ENCODE measurements at places on chromosomes 1 and 21. TPM values are rescaled to one million over a fixed set of nuclear protein-coding genes. Genes with fewer than 3 reads are reported as not detected.

DNA sequence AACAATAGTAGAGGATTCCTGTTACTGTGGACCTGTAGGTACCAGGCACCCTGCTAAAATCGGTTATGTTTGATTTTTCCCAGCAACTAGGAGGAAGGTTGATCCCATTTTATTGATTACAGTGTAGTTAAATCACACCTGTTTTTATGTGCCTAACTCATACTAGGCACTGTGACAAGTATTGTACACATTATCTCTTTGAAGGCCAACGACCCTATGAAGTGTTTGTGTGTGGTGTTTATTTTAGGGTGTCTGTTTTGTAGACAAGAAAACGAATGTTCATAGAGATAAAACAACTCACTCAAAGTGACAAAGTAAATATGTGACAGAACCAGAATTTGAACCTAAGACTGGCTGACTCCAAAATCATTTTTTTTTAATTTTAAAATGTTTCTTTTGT lies 49.5 kb downstream of the FGGY start:
- DNase-seq, result no peak

DNA sequence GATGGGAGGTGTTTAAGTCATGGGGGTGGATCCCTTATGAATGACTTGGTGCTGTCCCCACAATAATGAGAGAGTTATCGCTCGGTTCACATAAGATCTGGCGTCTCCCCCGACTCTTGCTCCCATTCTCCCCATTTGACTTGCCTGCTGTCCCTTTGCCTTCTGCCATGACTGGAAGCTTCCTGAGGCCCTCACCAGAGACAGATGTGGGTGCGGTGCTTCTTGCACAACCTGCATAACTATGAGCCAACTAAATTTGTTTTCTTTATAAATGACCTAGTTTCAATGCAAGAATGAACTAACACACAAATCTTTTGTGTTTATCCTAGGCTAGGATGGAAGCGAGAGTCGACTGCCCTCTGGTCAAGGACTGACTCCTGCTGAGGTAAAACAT lies 31.2 kb upstream of the CDC14A start:
- DNase-seq, result no peak

DNA sequence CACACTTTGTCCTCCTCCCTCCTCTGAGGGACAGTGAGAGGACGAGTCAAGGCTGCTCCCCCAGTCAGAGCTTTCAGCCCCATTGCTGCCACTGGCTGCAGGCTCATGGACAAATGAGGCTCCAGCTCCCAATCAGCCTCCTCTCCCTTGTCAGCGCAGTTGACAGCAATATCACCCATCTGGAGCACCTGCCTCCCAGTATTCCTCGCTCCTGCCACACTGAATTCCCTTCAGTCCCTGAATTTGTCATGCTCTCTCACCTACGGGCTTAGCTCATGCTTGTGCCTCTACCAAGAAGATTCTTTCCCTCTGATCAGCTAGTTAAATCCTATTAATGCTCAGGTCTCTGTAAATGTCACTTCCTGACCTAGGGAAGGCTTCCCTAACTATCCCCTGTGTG lies 54.4 kb upstream of the SYT6 start:
- no peak for DNase-seq

Gene PBX1
- total RNA-seq, result 87.2 TPM

Gene TRIM58
- 0.96 TPM for total RNA-seq

Gene TFF2
- total RNA-seq, result not detected

- no peak for DNase-seq
These were observed 167.7 kb downstream of the DNAH14 start for GRCh38 chr1:225097175-225097574.

Measured in mesenteric fat pad (tissue), 1 donor.